ENCODE measurements at places on chromosomes 2 and 18.
A peak's percentile ranks its signal among the peaks of the same experiment; 100 is the strongest.

DNA sequence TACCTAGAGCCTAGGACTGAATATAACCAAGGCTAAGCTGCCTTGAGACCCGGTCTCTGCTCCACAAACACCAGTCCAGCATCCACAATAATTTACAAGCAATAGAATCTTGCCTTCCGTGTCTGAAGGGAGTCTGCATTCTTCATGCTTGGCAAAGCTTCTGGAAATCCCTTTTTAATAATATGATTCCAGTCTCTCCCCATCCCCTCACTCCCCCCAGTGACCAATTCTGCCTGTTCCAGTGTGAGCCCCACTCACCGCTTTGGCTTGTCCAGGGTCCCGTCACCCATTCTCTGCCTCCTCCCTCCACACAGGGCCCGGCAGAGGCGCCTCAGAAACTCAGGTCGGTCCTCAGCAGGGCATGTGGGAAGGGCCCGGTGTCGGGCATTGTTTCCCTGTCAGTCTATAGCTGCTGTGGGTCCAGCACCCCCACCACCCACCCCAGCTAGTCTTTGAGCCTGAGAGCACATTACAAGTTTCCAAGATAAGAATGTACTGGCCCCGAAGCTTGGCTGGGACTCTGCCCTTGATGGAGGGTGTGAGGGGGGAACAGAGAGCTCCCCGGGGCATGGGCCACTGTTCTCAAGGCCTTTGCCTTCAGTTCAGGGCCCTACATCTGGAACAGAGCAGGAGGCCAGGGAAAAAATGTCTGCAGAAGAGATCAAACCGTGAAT is 129.7 kb upstream of the MYCN start:
- DNase-seq: no peak

- DNase-seq: peak; percentile 83
Measured at GRCh38 chr2:177264693-177265587, at the start of gene NFE2L2. Gene NFE2L2, minus strand, starts transcription at chr2:177264727. Its CDS starts 151 bp downstream, at chr2:177264576.

DNA sequence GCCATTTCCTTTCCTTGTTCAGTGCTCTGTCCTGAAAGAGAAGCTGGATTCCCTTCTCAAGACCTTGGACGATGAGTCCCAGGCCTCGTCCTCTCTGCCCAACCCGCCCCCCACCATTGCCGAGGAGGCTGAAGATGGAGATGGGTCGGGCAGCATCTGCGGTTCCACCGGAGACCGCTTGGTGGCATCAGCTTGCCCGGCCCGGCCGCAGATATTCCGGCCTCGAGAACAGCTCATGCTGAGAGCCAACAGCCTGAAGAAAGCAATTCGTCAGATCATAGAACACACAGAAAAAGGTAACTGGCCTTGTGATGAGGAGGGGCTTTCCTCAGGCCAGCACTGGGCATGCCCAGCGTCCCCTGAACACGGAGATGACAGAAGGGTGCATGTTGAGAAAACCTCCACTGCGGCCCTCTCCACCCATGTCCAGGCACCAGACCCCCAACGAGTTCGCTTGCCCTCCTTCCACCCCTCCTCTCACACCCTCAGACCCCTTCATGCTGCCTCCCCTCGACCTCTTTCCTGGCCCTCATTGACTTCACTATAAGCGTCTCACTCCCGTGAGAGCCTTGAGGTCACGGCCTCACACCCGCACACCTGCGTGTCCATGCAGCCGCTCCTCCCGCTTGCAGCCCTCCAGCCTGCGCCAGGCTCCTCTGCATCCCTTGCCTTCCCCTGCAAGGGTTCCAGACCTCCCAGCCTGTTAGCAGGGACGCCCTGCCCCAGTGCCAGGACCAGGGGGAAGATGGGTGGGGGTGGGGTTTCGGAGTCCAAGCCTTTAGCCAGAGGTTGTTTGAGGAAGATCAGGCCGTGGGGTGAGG is 95.0 kb downstream of the DGKD start:
- DNase-seq: no peak

- no peak for DNase-seq
Measured at GRCh38 chr18:71707400-71707799, 836.7 kb downstream of the CBLN2 start.

DNA sequence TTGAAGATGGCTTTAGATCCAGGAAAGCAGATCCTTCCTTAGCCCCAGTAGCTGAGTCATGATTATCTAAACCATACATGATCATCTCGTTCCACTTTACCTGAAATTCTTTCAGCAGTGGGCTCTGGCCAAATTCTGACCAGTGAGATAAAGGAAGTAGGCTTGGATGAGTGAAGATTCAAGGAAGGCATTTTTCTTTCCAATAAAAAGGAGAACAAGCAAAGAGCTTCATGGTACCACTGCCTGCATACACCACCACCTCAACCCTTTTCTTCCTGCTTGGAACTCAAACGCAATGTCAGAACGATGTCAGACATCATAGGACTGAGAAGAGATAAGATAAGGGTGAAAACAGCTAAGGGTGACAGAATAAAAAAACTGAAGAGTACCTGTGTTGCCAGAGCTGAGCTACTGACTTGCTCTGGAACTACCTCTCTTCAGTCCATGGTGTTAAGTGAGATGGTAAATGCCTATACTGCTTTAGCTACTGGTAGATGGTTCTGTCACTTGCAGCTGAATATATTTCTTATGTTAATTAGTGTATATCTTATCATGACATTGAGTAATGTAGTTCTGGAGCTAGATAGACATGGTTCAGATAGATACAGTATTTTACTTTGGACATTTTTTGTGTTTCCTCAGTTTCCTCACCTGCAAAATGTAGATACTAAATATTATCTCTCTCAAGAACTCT is 58.7 kb upstream of the ACVR1 start:
- no peak for DNase-seq

GRCh38 chr2:110872521-110872920 is 140.1 kb downstream of the ACOXL start:
- no peak for DNase-seq

DNA sequence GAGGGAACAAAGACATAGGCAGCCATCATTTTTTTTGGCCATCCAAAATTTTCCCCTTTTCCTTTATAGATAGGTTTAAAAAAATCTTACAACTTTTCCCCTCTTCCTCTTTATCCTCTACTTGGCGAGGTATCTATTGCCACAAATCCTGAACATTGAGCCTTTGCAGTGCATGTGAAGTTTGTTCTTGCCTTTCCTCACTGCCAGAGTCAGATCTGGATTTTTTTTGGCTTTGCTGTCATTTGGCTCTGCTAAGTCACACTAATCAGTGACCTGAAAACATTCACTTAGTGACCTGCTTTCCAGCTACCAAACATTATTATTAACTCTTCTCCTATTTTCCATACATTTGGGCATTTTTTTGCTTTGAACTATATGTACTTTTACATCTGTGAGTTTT is 249.2 kb upstream of the ZSWIM2 start:
- no peak for DNase-seq

DNA sequence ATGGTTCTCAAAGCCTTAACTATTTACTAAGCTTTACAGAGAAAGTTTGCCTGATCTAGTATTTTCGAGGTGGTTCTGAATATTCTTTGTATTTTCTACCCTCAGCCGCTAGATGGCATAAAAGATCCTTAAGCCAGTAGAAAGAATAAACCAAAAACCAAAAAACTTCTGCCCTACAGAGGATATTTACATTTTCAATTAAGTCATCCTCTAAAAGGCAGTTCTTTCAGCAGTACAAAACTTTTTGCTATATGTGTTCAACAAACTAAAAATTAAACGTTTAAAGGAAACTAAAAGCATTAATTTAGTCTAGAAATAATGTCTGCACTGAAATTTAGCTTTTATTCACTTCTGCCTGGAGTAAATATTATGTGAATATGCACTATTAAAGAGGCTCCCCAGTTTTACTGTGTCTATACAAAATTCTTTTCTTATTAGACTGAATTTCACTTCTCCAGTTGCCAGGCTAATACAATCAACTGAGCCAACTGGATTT is 297.5 kb downstream of the PIEZO2 start:
- DNase-seq: no peak

DNA sequence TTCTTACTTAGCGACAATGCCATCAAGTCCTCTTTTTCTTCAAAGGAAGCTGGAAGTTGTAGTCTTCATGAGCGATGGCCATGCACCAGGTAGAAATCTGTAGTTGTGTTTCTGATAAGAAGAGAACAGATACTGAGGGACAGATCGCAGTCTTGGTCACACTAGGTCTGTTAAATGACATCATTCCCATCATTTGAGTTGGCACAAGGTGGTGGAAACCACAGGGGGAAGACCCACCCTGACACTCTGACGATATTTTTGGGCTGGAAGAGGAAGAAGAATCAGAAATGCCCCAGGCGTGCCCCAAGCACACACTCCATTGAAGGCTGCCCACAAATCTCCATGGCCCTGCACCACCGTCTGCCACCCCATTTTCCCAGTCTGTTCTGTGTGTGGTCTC is 89.0 kb upstream of the BOD1L2 start:
- no peak for DNase-seq

DNA sequence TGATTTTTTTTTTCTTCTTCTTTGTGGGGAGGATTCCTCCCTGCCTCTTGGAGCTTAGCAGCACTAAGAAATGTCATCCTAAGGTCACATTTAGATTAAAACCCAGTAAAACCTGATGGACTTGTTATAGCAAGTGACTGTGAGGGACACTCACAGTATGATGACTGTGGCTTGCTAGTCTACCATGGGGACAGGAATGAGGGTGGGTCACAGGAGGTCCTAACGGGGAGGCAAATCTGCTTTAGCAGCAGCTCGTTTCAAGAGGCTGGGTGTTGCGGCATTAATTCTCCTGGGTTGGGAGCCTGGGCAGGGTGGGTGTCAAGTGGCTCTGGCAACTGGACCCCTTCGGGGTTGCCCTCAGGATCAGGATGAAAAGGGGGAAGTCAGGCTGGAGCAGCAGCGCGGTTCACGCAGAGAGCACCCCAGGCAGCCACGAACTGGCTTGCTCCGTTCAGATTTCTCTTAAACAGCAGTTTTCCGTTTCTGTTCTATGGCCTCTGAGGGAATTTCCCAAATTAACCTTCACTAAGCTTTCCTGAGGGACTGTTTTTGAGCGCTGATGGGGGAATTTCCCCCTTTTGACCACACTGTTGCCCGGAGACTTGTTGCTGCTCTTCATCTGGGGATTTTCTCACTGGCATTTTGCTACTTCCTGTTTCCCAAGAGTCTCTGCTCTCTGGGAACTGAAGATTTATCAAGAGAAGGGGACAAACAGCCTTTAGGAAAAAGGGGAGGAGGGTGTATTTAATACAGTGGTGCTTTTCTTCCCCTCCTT is 59.8 kb upstream of the PELI1 start:
- DNase-seq: peak; percentile 18

DNA sequence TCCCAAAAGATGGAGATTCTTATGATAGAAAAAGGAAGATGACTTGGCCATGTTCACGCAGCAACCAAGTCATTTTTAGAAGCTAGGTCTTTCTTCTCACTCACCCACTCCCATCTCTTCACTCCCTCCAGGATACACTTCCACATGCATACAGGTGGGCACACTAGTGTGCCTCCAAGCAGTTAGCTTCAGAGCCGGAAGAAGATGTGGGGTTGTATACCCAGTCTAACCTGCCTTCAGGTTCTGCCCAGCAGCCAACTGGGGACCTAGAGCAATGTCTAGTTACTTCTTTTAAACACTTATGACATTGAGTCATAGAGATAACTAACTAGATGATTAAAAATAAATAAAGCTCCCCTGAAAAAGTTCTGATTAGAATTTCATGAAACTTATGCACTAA is 21.8 kb upstream of the TANK start:
- no peak for DNase-seq

DNA sequence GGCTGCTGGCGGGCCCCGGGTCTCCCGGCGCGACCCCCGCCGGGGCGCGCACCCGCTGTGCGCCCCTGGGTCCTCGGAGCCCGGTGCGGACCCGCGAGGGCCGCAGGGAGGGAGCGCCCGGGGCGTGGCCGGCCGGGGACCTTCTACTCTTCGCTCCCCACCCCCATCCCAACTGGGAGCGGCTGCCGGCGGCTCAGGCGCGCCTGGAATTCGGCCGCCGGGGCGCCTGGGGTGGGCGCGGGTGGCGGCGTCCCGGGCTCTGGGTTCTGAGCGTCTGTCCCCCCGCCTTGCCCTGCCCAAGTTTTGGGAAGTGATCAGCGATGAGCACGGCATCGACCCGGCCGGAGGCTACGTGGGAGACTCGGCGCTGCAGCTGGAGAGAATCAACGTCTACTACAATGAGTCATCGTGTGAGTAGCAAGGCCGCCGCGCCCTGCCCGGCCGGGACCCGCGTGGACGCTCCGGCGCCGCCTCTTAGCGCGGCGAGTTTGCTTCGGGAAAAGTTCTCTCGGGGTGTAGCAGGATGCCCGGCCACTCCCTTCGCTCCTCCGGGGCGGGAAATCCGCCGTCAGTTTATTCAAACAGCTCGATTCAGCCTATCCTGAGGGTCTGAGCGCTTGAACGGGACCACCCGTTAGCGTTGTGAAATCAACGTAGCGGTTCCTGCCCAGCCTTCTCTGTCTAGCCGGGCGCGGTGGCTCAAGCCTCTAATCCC is 502 bp downstream of the TUBB6 start:
- DNase-seq: no peak

DNA sequence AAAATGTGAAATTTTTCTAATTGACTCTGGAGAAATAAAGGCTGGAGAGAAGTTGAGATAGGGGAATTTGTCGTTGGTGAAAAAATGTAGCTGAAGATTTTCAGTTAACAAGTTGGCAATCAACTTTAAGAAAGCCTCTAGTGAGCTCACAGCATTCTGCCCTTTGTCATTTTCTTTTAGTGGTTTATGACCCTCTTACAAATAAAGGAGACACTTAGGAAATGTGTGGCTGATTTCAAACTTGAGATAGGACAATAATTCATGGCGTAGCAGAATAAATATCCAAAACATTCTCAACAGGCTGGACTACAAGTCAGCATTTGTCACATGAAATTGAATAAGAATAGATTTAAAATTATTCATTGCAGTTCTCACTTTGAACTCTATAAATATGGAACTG is 412.5 kb upstream of the SPHKAP start:
- DNase-seq: no peak

Measured in stimulated activated CD4-positive, alpha-beta T cell treated with anti-CD3 and anti-CD28 coated beads, Interleukin-1b, Interleukin-23, amount 100 ng/mL, for 1 hour (primary cell).